ENCODE measurements at places on chromosomes 3 and 15. TPM values are rescaled to one million over a fixed set of nuclear protein-coding genes. Genes with fewer than 3 reads are reported as not detected.

DNA sequence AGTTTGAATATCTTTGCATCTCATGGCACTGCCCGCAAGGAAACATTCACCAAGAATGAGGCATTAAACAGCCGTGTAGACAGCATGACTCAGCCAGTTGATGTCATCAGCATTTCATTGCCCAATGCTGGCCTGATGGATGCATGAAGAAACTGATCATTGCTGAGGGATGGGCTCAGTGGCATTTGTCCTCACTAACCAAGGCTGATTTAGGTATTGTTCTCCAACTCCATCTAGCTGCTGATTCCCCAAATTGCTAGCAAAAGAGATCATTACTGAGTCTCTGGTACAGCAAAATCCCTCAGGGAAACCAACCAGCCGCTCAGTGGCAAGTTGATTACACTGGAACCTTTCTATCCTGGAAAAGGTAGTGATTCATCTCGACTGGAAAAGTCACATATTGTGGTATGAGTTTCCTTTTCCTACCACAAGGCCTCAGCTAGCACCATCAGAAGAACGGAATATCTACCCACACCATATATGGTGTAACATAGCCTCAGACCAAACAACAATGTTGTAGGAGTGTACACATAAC, 186.5 kb upstream of the GAP43 start:
- no peak overlapping the region for H3K4me3 ChIP-seq
- DNase-seq: no peak
- no peaks in the 10 kb centered on the region for H3K4me1 ChIP-seq
- H3K27me3 ChIP-seq: no peaks in the 10 kb centered on the region
- H3K36me3 ChIP-seq: no peaks in the 10 kb centered on the region
- H3K27ac ChIP-seq: no peak overlapping the region

DNA sequence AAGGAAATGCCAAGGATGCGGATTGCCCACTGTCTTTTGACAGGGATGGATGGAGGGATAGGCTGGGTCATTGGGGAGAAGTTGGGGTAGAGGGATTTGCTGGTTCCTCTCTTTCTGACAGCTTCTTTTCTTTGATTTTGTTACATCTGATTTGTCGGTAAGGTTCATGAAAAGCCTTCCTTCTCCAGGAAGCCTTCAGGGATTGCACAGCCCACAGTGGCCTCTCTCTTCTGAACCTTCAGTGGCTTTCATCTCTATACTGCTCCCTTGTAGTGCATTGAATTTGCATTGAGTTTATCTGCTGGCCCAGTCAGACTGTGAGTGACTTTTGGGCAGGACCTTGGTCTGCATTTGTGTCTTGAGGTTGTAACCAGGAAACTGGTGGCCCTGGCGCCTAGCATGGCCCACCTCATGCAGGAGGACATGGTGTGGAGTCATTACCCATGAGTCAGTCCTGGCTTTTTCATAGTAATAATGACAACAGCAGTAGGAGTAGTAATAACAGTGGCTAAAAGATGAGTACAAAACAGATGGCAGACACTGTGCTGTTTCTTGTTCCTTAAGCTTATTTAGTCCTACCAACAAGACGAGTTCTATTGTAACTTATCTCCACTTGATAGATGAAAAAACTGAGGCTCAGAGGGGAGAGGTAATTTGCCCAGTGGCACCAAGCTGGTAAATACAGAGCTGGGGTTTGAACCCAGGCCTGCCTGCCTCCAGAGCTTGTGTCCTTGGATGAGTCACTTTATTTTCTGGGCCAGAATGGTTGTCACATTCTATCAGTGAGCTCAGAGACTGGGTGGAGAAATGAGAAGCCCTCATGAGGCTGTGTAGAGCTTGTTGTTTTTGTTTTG, 28.4 kb downstream of the SMAD6 start:
- H3K27me3 ChIP-seq: no peaks in the 10 kb centered on the region
- no peak overlapping the region for H3K4me3 ChIP-seq
- H3K36me3 ChIP-seq: no peaks in the 10 kb centered on the region
- H3K27ac ChIP-seq: no peak overlapping the region
- H3K4me1 ChIP-seq: no peaks in the 10 kb centered on the region
- peak; percentile 78 for DNase-seq

DNA sequence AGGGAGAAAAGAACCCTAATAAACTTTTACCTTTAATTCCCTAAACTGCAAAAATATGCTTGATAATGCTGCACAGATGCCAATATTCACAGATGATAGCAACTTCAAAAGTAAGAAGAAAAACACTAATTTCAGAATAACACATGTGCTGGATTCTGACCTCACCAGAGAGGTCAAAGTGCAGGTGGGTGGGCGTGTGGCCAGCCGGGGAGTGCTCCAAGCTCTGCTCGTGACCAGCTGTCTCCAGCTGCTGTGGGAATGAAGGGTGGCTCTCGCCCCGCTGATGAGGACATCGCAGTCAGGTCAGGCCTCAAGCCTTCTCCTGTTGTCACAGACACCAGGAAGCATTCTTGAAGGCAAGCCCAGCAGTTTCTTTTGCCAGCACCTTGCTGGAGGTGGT, 57.1 kb downstream of the ADAMTS17 start:
- H3K4me1 ChIP-seq: no peaks in the 10 kb centered on the region
- no peaks in the 10 kb centered on the region for H3K27me3 ChIP-seq
- no peak overlapping the region for H3K27ac ChIP-seq
- H3K36me3 ChIP-seq: no peaks in the 10 kb centered on the region
- no peak for DNase-seq
- H3K4me3 ChIP-seq: no peak overlapping the region

DNA sequence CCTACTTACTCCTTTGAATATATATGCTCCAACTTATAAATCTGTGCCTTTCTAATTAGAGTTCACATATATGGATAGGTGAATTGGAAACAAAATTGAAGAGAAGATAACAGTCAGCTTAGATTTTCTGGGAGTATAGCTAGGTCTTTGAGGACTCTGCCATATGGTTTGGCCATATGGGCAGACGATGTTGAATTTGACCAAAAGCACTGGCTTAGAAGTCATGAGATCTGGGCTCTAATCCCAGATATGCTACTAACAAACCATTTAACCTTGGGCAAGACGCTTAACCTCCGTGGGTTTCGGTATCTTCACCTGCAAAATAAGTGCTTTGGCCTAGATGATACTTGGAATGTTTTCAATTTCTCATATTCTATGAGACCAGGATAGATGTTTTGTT, 154.1 kb downstream of the LSAMP start:
- no peaks in the 10 kb centered on the region for H3K4me1 ChIP-seq
- no peaks in the 10 kb centered on the region for H3K27me3 ChIP-seq
- H3K36me3 ChIP-seq: no peaks in the 10 kb centered on the region
- H3K27ac ChIP-seq: no peak overlapping the region
- DNase-seq: no peak

- peak; percentile 81 for DNase-seq
- H3K27me3 ChIP-seq: no peaks in the 10 kb centered on the region
- no peaks in the 10 kb centered on the region for H3K36me3 ChIP-seq
- H3K4me3 ChIP-seq: peak overlapping the region; percentile 6
- no peak overlapping the region for H3K27ac ChIP-seq
- H3K4me1 ChIP-seq: no peaks in the 10 kb centered on the region
Observed at GRCh38 chr3:194058189-194058571, 77.8 kb upstream of the HES1 start.

DNA sequence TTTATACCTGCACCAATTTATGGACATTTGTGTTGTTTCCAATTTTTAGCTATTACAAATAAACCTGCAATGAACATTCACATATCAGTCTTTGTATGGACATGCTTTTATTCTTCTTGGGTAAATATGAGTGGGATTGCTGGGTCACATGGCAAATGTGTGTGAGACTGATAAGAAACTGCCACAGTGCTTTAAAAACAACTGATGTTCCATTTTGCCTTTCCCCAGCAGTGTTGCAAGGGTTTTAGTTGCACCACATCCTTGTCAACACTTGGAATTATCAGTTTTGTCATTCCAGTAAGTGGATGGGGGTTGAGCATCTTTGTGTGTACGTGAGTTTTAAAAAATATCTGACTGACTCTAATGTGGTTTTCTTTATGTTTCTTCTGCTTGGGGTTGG, 191.2 kb downstream of the PLCL2 start:
- H3K36me3 ChIP-seq: peaks cover 2% of the 10 kb centered on the region
- no peak for DNase-seq
- no peaks in the 10 kb centered on the region for H3K27me3 ChIP-seq
- H3K4me1 ChIP-seq: no peaks in the 10 kb centered on the region
- H3K27ac ChIP-seq: no peak overlapping the region
- no peak overlapping the region for H3K4me3 ChIP-seq

DNA sequence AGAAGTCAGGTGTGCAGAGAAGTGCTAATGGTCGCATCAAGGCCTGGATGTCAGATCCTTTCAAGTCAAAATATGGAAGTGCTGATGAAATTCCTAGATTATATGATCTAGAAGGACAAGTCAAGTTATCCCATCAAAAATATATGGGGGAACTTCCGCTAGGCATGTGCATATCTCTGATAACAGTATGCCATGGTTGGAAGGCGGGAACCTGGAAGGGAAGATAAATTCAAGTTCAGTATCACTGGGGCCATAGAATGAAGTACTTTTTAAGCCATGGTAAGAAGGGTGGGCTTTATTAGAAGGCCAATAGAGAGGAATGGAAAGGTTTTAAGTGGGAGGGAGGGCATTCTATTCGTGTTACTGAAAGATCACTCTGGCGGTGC, 38.3 kb downstream of the MITF start:
- no peak for DNase-seq
- H3K27ac ChIP-seq: no peak overlapping the region
- no peaks in the 10 kb centered on the region for H3K36me3 ChIP-seq
- no peaks in the 10 kb centered on the region for H3K27me3 ChIP-seq
- peaks cover 5% of the 10 kb centered on the region for H3K4me1 ChIP-seq

GRCh38 chr3:134615743-134616142, 35.1 kb downstream of the KY start:
- no peak overlapping the region for H3K4me3 ChIP-seq
- no peak overlapping the region for H3K27ac ChIP-seq
- no peaks in the 10 kb centered on the region for H3K36me3 ChIP-seq
- no peaks in the 10 kb centered on the region for H3K4me1 ChIP-seq
- H3K27me3 ChIP-seq: no peaks in the 10 kb centered on the region

GRCh38 chr3:135383301-135383700, 582.2 kb upstream of the PPP2R3A start:
- DNase-seq: no peak
- no peaks in the 10 kb centered on the region for H3K27me3 ChIP-seq
- H3K4me3 ChIP-seq: no peak overlapping the region
- H3K27ac ChIP-seq: no peak overlapping the region
- H3K36me3 ChIP-seq: no peaks in the 10 kb centered on the region

DNA sequence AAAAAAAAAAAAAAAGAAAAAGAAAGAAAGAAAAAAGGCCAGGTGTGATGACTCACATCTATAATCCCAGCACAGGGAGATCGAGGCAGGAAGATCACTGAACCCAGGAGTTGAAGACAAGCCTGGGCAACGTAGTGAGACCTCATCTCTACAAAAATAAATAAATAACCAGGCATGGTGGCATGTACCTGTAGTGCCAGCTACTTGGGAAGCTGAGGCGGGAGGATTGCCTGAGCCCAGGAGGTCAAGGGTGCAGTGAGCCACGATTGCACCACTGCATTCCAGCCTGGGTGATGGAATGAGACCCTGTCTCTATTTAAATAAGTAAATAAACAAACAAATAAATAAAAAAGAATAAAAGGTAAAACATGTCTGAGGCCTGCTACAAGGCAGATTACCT, 39.3 kb upstream of the LACTB start:
- H3K4me3 ChIP-seq: no peak overlapping the region
- no peak for DNase-seq
- H3K27ac ChIP-seq: no peak overlapping the region
- no peaks in the 10 kb centered on the region for H3K36me3 ChIP-seq

DNA sequence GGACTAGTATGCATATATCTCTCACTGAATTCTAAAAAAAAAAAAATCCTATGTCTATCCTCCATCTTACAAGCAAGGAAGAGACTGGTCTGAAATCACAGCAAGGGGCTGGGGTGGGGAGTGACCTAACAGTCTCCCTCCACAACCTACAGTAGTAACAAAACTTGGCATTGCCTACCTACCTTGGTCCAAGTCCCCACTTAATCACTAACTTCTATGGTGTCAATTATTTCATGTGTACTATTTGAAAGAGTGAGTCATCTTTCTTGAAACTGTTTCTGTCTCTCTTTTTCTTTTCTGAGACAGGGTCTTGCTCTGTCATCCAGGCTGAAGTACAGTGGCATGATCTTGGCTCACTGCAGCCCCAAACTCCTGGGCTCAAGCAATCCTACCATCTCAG, 36.8 kb downstream of the CHAC1 start:
- H3K27ac ChIP-seq: no peak overlapping the region
- H3K36me3 ChIP-seq: no peaks in the 10 kb centered on the region
- H3K4me3 ChIP-seq: no peak overlapping the region
- DNase-seq: no peak

- no peak overlapping the region for H3K4me3 ChIP-seq
- H3K36me3 ChIP-seq: no peaks in the 10 kb centered on the region
- no peak overlapping the region for H3K27ac ChIP-seq
- no peaks in the 10 kb centered on the region for H3K4me1 ChIP-seq
Observed at GRCh38 chr3:124981472-124981871, 46.9 kb upstream of the MUC13 start.

GRCh38 chr15:89999676-90000185, 1.4 kb upstream of the ZNF710 start:
- H3K4me3 ChIP-seq: no peak overlapping the region
- no peaks in the 10 kb centered on the region for H3K36me3 ChIP-seq
- no peaks in the 10 kb centered on the region for H3K27me3 ChIP-seq
- DNase-seq: no peak
- no peaks in the 10 kb centered on the region for H3K4me1 ChIP-seq
- H3K27ac ChIP-seq: no peak overlapping the region

Gene MAN2C1
- total RNA-seq: 257 TPM

Gene COPB2
- total RNA-seq: 130 TPM

Measured in aorta (tissue), 5 donors.